ENCODE measurements at places on chromosomes 3 and 15.
A peak's percentile ranks its signal among the peaks of the same experiment; 100 is the strongest.

DNA sequence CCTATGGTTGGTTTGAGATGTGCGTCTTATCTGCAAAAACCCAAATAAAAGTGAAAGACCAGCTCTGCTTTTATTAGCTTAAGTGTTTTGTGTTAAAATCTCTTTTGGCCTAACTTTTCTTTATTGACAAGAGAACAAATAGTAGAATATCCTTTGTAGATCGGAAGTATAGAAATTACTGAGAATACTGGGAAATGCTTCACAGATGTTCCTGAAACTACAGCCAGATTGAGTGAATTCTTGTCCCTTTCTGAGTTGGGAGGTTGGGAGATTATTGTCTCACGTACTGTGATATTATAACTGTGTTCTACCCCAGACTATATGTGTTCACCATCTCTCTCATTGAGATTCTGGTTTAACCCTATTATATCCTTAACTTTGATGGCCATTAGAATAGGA, 21.7 kb downstream of the RAB8B start:
- H3K27me3 ChIP-seq, result no peaks in the 10 kb centered on the region
- H3K27ac ChIP-seq, result no peak overlapping the region
- DNase-seq, result no peak

DNA sequence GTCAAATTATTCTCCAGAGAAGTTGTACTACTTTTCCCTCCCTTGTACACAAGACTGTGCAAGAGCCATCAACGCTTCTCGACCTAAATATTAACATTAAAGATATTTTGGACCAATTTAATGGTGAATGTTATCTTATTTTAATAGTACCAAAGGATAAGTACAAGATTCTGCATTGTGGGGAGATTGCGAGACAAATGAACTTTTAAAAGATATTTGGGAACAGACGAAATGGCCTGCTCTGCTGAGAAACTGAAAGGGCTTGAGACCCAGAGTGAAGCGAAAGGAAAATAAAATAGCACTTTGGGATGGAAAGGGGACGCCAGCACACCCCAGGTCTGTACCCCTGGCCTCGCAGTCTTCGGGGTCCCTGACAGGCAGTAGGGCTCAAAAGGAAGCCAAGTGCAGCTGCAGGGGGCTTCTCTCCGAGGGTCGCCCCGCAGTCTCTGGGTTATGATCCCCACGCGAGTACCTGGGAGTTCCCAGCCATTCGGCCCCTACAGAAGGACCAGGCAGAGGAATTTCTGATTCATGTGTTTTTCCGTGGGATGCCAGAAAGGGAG, 97.6 kb upstream of the VGLL3 start:
- no peaks in the 10 kb centered on the region for H3K36me3 ChIP-seq
- DNase-seq, result no peak
- no peak overlapping the region for H3K4me3 ChIP-seq

GRCh38 chr3:39757307-39757706, 52.1 kb upstream of the MYRIP start:
- no peak overlapping the region for H3K27ac ChIP-seq
- H3K4me3 ChIP-seq, result no peak overlapping the region
- H3K36me3 ChIP-seq, result no peaks in the 10 kb centered on the region
- no peaks in the 10 kb centered on the region for H3K27me3 ChIP-seq
- peaks cover 39% of the 10 kb centered on the region for H3K4me1 ChIP-seq

DNA sequence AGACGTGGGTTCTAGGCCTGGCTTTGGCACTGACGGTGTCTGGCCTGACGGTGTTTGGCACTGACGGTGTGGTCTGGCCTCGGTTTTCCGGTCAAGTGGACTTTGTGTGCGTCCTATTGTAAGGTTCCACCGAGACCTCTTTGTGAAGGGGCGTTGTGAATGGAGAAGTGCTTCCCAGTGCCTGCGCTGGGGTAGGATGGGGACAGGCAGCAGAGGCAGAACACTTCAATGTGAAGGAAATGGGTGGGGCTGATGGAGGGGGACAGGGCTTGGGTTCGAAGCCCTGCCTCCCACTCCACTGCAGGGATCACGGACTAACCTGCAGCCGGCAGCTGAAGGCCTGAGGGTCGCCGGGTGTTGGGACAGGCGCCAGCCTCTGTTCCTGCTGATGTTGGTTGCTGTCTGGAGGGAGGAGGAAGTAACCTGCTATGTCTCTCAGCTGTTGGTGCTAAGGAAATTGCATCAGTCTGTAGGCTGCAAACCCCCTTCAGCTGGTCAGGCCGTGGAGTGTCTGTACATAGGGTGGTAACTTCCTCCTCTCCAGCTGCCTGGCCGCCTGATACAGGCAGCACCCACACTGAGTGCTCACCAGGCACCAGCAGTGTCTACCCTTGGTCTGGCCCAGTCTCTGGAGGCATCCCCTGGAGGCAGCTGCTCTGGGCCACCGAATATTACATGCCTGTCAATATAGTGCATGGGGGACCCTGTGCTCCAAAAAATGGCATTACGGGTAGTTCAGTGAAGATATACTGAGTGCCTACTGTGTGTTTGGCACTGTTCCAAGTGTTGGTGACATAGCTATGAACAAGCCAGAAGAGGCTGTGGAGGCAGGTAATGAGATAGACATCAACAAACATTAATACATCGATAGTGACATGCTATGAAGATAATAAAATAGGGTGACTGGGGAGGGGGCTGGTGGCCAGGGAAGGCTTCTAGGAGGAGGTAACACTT, 1.1 kb downstream of the TM6SF1 start:
- no peak overlapping the region for H3K27ac ChIP-seq
- no peaks in the 10 kb centered on the region for H3K36me3 ChIP-seq
- H3K4me1 ChIP-seq, result no peaks in the 10 kb centered on the region
- peak; percentile 62 for DNase-seq

DNA sequence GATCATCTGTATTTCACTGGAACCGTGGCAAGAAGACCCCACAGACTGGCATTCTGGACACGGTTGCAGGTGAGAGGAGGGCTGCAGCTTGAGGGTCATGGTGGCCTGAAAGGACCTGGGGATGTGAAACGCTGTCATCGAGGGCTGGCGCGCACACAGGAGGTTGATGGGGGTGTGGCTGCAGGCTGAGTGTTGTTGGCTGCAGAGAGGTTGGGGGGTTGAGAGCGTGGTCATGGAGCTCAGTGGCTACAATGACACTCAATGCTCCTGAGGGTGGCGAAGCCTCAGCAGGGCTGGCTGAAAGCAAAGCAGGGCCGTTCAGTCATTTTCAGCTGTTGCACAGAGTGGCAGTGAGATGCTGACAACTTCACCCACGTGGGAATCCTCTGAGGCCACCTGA, 21.0 kb downstream of the CPN2 start:
- H3K36me3 ChIP-seq, result no peaks in the 10 kb centered on the region

DNA sequence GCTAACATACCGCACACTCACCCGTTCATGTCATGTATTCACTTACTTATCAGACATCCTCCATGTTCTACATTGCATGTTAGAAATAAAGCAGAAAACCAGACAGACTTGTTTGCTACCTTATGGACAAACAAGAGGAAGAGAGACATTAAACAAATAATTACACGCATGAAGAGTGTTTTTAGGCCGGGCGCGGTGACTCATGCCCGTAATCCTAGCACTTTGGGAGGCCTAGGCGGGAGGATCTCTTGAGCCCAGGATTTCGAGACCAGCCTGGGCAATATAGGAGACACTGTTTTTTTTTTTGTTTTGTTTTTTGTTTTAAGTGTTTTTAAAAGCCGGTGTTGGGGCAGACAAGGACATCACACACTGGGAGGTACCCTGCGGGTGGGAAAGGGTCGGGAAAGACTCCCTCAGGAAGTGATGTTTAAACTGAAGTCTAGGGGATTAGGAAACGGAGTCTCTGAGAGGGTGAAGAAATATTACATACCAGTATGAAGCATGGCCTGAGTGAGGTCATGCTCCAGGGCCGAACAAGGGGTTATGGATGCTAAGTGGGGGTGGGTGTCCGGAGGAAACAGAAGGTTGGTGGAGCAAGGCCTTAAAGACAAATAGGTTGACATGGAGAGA, 2.1 kb upstream of the USP3 start:
- no peak for DNase-seq
- no peaks in the 10 kb centered on the region for H3K36me3 ChIP-seq
- H3K4me1 ChIP-seq, result peaks cover 39% of the 10 kb centered on the region
- no peak overlapping the region for H3K4me3 ChIP-seq

- H3K4me3 ChIP-seq, result no peak overlapping the region
- H3K27me3 ChIP-seq, result no peaks in the 10 kb centered on the region
- peaks cover 14% of the 10 kb centered on the region for H3K36me3 ChIP-seq
- no peak overlapping the region for H3K27ac ChIP-seq
These were observed 72.5 kb downstream of the VPS8 start for GRCh38 chr3:184884359-184885017.

DNA sequence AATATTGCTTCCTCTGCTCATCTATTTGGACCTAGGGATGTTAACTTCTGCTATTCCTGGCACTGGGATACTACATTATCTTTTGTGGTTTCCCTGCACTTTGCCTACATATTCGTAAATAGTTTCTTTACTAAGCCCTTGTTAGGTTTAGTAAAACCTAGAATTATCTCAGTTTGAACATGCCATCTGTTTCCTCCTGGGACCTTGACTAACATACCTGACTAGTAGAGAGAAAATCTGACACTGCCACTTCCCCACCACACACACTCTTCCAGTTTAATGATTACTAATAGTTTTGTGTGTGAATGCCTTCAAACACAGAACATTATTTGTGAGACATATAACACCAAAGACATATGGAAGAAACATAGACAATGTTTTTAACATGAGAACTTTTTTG, 28.2 kb upstream of the SOX2 start:
- H3K36me3 ChIP-seq, result no peaks in the 10 kb centered on the region
- DNase-seq, result no peak

DNA sequence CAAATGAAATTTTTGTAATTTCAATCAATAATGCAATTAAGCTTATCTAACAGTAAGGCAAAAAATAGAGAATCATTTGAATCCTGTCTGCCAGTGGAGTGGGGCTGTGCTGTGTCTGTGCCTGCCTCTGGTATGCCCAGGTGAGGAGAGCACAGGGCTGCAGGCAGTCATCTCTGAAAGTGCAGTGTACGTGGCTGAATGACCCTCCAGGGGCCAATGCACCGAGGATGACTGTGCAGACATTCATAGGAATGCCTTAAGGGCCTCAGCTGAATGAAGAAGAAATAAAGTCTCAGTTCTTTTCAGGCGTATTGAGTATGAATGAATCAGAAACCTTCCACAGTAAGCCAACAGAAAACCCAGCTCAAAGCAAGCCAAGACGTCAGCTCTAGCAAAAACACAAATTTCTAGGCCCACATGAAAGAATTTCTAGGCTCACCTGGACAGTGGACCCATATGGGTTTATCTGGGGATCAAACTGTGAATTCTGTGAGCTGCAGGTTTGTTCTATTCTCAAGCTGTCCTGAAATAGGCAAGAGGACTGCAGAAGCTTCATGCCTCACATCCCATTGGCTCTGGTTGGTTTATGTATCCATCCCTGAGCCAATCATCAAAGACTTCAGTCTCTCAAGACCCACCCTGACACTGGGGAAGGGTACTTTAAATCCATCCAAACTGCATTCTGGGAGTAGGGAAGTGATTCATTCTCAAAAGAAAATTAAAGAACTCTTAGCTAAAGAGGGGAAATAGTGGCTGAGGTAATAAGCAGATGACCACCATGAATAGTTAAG, 123.4 kb downstream of the SSR3 start:
- H3K27me3 ChIP-seq, result no peaks in the 10 kb centered on the region
- no peak overlapping the region for H3K4me3 ChIP-seq
- peaks cover 4% of the 10 kb centered on the region for H3K4me1 ChIP-seq
- H3K36me3 ChIP-seq, result no peaks in the 10 kb centered on the region

GRCh38 chr3:74643636-74644035, 29.2 kb upstream of the CNTN3 start:
- no peaks in the 10 kb centered on the region for H3K36me3 ChIP-seq
- no peak for DNase-seq
- H3K4me1 ChIP-seq, result no peaks in the 10 kb centered on the region
- H3K4me3 ChIP-seq, result no peak overlapping the region
- H3K27me3 ChIP-seq, result no peaks in the 10 kb centered on the region

- H3K27me3 ChIP-seq, result no peaks in the 10 kb centered on the region
- H3K36me3 ChIP-seq, result no peaks in the 10 kb centered on the region
- no peak for DNase-seq
- H3K27ac ChIP-seq, result no peak overlapping the region
- H3K4me1 ChIP-seq, result no peaks in the 10 kb centered on the region
- no peak overlapping the region for H3K4me3 ChIP-seq
These were observed 226.7 kb upstream of the DCBLD2 start for GRCh38 chr3:99128235-99128634.

- no peak overlapping the region for H3K27ac ChIP-seq
- H3K36me3 ChIP-seq, result no peaks in the 10 kb centered on the region
- DNase-seq, result no peak
- no peak overlapping the region for H3K4me3 ChIP-seq
- H3K4me1 ChIP-seq, result no peaks in the 10 kb centered on the region
- H3K27me3 ChIP-seq, result no peaks in the 10 kb centered on the region
These were observed 4.8 kb downstream of the ADAMTSL3 start for GRCh38 chr15:83658430-83659416.

- DNase-seq, result peak; percentile 99
- peak within 1 kb of the TSS; percentile 80 for H3K4me3 ChIP-seq
- peaks cover 27% of the 10 kb centered on the region for H3K4me1 ChIP-seq
- H3K36me3 ChIP-seq, result peaks cover 14% of the 10 kb centered on the region
These were observed at the start of gene PRC1 for GRCh38 chr15:90994417-90995311. Gene PRC1, minus strand, starts transcription at chr15:90994535. Its CDS starts 118 bp downstream, at chr15:90994417.

- H3K4me1 ChIP-seq, result peaks cover 9% of the 10 kb centered on the region
- no peak overlapping the region for H3K27ac ChIP-seq
- H3K4me3 ChIP-seq, result no peak overlapping the region
- DNase-seq, result no peak
- no peaks in the 10 kb centered on the region for H3K27me3 ChIP-seq
These were observed 944 bp upstream of the EIF4E3 start for GRCh38 chr3:71726146-71726545.

DNA sequence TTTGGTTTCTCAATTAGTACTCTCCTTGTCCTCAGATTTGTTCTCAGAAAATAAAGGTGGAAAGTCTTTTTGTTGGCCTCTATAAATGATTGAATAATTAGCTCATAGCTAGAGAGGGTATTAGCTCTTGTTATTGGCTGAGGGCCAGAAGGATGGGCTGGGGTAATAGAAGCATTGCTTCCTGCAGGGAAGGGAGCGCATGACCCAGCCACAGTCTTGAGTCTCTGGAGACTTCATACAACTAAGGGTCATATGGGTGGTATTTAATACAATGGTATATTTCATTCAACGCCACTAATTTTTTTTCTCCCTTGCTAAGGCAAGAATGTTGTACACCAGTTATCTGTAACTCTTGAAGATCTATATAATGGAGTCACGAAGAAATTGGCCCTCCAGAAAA, 8.4 kb downstream of the DNAJA4 start:
- no peaks in the 10 kb centered on the region for H3K36me3 ChIP-seq
- no peak overlapping the region for H3K27ac ChIP-seq
- no peaks in the 10 kb centered on the region for H3K27me3 ChIP-seq
- no peaks in the 10 kb centered on the region for H3K4me1 ChIP-seq

GRCh38 chr3:166110102-166110501, 272.9 kb upstream of the BCHE start:
- no peaks in the 10 kb centered on the region for H3K36me3 ChIP-seq
- no peak overlapping the region for H3K27ac ChIP-seq
- H3K4me3 ChIP-seq, result no peak overlapping the region
- H3K27me3 ChIP-seq, result no peaks in the 10 kb centered on the region

GRCh38 chr3:166190360-166190759, 353.1 kb upstream of the BCHE start:
- no peak for DNase-seq
- H3K36me3 ChIP-seq, result no peaks in the 10 kb centered on the region
- no peaks in the 10 kb centered on the region for H3K27me3 ChIP-seq
- no peak overlapping the region for H3K27ac ChIP-seq
- no peaks in the 10 kb centered on the region for H3K4me1 ChIP-seq

- no peak for DNase-seq
- H3K36me3 ChIP-seq, result no peaks in the 10 kb centered on the region
- H3K4me1 ChIP-seq, result no peaks in the 10 kb centered on the region
- no peak overlapping the region for H3K27ac ChIP-seq
These were observed 94.2 kb downstream of the ZBTB20 start for GRCh38 chr3:115052906-115053305.

- no peaks in the 10 kb centered on the region for H3K36me3 ChIP-seq
- no peak for DNase-seq
- no peak overlapping the region for H3K4me3 ChIP-seq
- H3K4me1 ChIP-seq, result no peaks in the 10 kb centered on the region
These were observed 85.4 kb downstream of the TMEM108 start for GRCh38 chr3:133123636-133124035.

Measured in Karpas-422 (cell line).